ENCODE measurements at places on chromosomes 13 and 19.

DNA sequence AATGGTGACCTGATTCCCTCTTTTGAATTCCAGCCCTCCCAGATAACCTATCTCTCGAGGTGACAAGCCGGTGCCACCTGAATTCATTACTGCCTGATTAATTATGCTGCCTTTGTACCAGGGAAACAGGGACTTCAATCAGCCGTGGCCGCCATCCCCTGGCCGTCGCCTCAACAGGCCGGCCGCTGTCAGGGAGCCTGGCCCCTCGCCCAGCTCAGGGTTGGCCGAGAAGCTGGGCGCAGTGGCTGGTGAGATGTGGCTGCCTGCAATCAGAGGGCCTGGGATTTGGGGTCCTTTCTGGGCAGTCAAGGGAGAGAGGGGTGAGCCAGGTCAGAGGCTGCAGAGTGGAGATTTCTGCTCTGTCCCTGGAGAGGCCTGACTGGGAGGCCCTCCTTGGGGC lies 91.2 kb downstream of the KCTD15 start:
- DNase-seq: no peak

GRCh38 chr13:79776531-79777295 lies 295.8 kb downstream of the NDFIP2 start:
- DNase-seq: no peak

DNA sequence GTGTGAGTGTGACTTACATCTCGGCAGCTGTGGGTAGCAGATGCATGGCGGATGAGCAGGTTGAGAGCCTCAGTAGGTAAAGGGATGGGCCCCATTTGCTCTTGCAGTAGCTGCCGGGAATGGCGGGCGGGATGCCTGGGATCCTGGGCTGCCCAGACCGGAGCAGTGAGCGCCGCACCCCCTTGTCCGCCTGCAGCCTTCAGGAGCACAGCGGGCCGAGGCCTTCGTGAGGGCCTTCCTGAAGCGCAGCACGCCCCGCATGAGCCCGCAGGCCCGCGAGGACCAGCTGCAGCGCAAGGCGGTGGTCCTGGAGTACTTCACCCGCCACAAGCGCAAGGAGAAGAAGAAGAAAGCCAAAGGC lies 4.1 kb downstream of the POP4 start:
- no peak for DNase-seq

DNA sequence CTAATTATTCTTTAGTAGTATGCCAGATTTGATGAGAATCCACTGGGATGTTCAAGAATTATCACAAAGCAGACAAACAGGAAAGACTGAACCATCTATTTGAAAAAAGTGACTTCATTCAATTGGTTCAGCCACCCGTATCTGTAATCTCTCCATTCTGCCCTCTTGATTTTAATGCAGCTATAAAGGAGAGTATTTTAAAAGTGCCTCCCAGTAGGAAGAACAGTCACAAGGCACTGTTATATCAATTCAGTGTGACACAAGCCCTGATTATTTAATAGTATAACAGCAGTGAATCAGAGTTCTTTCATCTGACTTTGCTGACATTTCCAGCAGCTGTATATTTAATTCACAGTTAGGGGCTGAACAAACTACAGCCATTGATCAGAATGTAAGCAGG lies 77.3 kb upstream of the SLAIN1 start:
- no peak for DNase-seq

DNA sequence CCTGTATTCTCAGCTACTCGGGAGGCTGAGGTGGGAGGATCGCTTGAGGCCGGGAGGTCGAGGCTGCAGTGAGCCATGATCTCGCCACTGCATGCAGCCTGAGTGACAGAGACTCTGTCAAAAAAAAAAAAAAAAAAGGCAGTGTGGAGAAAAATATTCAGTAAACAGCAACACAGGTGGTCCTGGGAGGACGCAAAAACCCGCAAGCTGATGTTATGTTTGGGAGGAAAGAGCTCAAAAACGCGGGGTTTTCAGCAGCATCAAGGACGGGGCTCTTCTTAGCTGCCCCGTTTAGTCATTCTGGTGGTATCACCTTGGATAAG lies 599 bp upstream of the ZNF784 start:
- no peak for DNase-seq

GRCh38 chr13:28047757-28048388 lies 52.5 kb downstream of the FLT3 start:
- peak; percentile 94 for DNase-seq

GRCh38 chr19:55304279-55304978 lies 20.6 kb downstream of the BRSK1 start:
- DNase-seq: no peak

DNA sequence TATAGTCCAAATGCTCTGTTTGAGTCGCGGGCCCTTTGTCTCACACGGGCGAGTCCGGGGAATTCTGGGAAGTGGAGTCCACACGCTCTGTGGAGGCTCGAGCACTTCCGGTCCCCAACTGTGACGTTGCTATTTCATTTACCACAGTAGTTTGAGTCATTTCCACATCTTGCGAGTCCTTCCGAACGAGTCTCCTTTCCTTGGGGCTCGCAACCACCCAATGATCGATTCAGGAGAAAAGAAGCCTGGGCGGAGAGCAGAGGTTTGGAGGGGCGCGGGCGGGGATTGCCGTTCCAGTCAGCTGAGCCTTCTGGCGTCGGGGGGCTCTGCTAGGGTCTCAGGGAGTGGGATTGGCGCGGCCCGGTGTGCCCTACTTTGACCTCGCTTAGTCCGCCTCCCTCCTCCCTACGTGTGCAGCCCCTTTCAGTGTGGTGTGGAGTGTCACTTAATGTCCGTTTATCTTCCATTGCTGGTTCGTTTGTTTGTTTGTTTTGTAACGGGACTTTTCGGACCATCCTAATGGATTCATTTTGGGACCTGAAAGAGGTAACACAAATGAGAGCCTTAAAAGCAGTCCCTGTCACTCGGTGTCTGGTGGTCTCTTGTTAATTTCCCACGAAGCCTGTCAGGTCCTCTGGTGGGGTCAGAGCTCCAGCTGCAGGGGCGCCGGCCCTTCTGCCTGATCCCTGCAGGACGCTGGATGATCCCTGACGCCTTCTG lies at the start of gene ZNF222:
Gene ZNF222, plus strand, starts transcription at position 163 of the 720 bp plus-strand sequence. Its CDS starts 58 bp downstream, at position 221.
- DNase-seq: peak; percentile 87

DNA sequence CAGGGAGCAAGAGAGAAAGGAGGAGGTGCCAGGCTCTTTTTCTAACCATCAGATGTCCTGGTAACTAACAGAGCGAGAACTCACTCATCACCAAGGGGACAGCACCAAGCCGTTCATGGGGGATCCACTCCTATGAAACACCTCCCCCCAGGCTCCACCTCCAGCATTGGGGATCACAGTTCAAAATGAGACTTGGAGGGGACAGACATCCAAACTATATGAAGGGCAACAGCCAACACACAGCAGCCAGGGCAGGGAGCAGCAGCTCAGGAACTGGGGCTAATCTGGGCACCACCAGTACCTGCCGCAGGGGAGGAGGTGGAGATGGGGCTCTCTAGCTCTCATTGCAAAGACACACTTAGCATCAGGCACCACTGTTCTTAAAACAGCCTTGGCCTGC lies 34.3 kb upstream of the VSTM2B start:
- DNase-seq: no peak

DNA sequence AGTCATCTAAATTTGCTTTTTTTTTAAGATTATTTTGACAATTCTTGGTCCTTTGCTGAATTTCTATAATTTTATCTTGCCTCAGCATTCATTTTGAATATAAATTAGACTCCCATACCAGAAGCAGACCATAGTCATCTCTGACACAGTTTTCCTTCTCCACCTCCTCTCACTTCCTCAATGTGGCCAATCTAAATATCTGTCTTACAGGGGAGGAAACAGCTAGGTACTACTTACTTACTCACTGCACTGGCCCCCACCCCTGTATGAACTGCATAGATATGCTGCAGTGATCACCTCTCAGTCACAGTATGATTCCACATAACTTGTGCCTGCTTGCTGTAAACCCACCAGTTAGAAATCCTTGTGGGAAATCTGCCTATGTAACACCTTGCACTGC lies 665.6 kb downstream of the FGF9 start:
- DNase-seq: no peak

DNA sequence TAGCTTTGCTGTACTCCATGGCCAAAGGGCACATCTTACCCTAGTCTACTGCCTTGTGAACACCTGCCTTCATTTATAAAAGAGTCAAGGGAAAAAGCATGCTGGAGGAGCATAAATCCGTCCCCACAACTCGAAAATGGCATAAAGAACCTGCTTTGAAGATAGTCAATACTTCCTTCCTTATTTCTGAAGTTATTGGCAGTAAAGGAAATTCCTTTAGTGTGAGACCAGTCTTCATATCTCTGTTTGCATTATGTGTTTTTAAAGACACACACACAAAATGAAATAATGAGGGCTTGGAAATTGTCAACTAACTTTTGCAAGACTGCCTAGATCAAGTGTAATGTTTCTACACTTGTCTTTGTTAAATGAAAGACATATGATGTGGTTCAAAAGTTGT lies 408.4 kb downstream of the SPRY2 start:
- DNase-seq: no peak
